ENCODE measurements at places on chromosomes 4 and X. TPM values are rescaled to one million over a fixed set of nuclear protein-coding genes. Genes with fewer than 3 reads are reported as not detected.

DNA sequence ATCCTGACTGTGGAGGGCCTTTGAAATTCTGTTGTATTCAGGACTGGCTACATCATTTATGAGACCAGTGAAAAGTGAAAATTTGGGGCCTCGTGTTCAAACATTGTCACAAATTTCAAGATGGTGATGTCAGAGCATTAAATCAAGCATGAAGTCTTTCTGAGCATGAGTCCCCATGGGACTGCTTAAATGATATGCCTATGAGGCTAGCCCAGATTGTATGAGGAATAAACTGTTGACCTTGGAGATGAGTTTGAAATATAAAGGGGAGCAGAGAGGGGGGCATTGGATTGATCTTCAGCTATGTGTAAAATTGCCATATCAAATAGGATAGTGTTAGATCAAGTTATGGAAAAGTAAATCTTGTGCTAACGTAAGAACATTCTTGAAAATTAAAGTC is 230.0 kb downstream of the SPANXN3 start:
- H3K36me3 ChIP-seq = no peaks in the 10 kb centered on the region
- H3K4me3 ChIP-seq = no peak overlapping the region
- no peaks in the 10 kb centered on the region for H3K4me1 ChIP-seq
- no peaks in the 10 kb centered on the region for H3K27me3 ChIP-seq
- H3K27ac ChIP-seq = no peak overlapping the region

DNA sequence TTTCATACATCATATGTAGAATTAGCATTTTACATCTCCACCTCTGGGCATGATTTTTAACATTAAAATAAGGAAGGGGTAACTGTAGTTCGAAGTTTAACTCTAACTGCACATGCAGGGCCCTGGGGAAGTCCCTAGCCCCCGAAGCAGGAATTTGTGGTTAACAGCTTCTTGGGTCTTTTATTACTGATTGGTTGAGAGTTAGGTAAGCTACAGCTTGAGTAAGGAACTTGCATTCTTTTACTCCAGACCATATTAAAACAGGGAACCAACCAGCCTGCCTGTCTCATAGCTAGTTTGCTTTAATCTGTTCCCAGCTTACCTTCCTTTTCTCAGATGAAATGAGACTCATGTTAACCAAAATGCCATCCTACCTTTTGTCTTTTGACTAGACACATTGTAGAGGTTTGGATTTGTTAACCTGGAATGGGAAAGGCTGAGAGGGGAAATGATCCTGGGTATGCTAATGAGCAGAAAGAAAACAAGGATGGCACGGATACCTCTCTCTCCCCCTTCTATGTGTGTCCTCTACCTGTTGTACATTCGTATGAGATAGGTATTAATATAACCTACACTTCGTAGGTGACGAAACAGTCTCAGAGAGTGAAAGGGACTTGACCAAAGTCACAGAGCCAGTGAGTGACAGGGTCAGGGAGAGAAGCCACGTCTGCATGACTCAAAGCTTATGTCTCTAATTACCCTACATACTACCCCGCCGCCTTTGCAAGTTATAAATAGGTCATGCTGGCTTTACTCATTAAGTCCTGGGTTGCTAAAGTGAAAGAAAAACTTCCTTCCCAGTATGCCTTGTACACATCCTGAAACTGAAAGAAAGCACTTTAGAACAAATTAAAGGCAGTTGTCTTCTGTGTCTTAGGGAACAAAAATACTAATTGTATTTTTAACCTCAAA is 119.5 kb upstream of the AFF2 start:
- DNase-seq = no peak
- no peak overlapping the region for H3K27ac ChIP-seq
- no peaks in the 10 kb centered on the region for H3K4me1 ChIP-seq
- H3K36me3 ChIP-seq = no peaks in the 10 kb centered on the region

AR gene
- total RNA-seq = 6.8 TPM

RENBP gene
- 1.8 TPM for total RNA-seq

- no peaks in the 10 kb centered on the region for H3K27me3 ChIP-seq
- no peaks in the 10 kb centered on the region for H3K36me3 ChIP-seq
- no peak overlapping the region for H3K27ac ChIP-seq
- DNase-seq = no peak
- H3K4me1 ChIP-seq = no peaks in the 10 kb centered on the region
Measured at GRCh38 chrX:71935476-71935875, 24.8 kb downstream of the NHSL2 start.

IL1RAPL2 gene
- total RNA-seq = not detected

DNA sequence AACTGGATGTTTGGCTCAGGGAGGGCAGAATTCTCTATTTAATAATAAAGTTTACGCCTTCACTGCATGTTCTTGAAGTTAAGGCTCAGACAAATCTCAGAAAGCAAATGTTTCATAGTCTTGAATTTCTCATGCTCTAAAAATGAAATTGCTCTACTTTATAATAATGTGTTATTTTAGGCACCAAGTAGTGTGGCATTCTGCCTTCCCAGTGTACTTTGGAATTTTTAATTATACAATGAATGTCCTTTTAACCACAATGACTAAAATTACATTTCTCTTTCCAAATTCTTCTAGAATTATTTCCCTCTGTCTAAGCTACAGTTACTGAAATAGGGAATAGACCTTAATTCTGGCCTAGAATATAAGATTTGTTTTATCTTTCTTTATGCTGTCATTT is 97.9 kb upstream of the PDE5A start:
- no peak overlapping the region for H3K4me3 ChIP-seq
- no peak for DNase-seq
- no peaks in the 10 kb centered on the region for H3K27me3 ChIP-seq
- H3K27ac ChIP-seq = peak overlapping the region; percentile 51
- peaks cover 36% of the 10 kb centered on the region for H3K4me1 ChIP-seq

STATH gene
- total RNA-seq = not detected

UCP1 gene
- total RNA-seq = not detected
